ENCODE measurements at places on chromosomes 7 and 10.
A peak's percentile ranks its signal among the peaks of the same experiment; 100 is the strongest.

DNA sequence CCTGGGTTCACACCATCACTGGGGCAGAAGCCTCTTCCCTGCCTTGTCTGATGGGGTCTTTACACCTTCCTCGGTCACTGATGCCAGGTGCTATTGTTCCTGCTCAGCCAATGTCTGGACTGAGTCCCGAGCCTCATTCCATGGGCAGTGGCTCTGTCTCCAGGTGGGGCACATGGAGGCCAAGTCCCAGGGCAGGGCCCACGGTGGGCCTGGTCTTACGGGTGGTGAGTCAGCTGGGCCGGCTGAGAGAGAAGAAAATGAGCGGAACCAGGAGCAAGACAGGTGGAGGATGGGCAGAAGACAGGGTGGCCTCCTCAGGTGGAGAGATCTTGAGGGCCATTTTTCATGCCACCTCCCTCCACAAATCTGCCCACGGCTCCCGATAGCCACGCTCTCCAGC lies 131.7 kb upstream of the FAM20C start:
- no peak for DNase-seq

- DNase-seq: peak; percentile 45
Measured at GRCh38 chr7:111741811-111742240, 179.5 kb upstream of the IMMP2L start.

- DNase-seq: no peak
Measured at GRCh38 chr7:26423436-26423835, 131.8 kb downstream of the SNX10 start.

DNA sequence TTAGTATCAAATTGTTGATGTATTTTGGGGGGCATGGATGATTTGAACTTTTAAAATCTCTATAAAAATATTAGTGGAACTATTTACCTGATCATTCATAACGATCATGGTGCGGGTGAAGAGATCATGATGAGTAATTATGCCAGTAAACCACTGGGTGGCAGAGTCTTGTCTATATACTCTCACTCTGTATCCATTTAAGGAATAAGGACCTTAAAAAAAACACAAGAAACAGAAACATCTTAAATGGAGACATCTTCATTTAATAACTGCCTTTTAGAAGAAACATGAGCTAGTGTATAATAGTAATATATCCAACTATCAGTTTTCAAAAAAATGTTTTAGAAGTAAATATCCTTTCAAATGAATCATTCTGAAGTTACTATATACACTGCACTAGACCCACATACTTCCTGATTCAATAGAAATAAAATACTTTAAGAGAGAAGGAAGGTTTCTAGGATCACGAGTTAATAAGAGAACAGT lies 84.0 kb downstream of the NRBF2 start:
- no peak for DNase-seq

DNA sequence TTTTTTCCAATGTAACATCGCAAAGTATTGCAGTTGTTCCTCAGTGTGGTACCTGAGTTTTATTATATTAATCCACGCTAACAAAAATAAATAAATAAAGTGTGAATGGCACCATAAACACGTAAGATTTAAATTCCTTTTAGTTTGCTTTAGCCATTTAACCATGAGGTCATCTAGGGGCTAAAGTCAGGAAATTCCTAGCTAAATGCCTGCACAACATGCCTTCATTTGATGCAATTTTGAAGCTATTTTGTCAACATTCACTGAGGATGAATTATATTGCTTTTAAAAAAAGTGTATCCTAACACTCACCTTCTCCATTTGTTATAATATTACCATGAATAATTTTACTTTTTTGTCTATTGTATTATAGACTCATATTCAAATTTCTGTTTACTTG lies 714.4 kb downstream of the GATA3 start:
- DNase-seq: no peak

DNA sequence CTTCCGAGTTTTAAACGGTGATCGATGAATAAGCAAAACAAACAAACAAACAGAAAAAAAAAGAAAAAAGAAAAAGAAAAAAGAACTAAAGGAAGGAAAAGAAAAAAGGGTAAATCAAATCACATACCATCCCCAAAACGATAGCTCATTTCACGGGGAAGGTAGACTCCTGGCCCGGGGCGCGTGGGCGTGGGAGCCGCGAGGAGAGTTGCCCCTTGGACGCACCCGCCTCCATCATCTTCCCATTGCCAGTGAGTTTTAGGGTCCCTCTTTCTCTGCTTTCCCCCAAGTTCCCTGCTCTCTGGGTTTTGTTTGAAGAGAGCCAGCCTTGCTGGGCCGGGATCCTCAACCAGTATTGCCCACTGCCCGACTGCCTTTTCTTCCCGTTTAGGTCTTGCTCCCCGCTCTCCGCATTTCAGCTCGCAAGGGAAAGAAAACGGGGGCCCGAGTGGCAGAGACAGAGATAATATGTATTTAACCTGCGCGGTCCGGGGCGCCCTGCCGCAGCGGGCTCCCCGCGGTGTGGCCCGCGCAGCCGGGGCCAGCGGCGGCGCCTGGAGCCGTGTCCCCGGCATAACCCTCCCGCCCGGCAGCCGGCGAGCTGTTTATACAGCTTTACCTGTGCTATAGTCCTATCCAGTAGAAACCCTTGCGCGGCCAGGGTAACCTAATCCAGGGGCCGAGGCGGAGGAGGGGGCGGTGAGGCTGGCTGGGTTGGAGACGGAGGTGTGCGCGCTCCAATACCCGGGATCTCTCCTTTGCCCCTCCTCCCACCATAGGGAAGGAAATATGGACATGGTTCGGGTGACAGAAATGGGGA lies 5.2 kb upstream of the GATA3 start:
- peak; percentile 68 for DNase-seq

DNA sequence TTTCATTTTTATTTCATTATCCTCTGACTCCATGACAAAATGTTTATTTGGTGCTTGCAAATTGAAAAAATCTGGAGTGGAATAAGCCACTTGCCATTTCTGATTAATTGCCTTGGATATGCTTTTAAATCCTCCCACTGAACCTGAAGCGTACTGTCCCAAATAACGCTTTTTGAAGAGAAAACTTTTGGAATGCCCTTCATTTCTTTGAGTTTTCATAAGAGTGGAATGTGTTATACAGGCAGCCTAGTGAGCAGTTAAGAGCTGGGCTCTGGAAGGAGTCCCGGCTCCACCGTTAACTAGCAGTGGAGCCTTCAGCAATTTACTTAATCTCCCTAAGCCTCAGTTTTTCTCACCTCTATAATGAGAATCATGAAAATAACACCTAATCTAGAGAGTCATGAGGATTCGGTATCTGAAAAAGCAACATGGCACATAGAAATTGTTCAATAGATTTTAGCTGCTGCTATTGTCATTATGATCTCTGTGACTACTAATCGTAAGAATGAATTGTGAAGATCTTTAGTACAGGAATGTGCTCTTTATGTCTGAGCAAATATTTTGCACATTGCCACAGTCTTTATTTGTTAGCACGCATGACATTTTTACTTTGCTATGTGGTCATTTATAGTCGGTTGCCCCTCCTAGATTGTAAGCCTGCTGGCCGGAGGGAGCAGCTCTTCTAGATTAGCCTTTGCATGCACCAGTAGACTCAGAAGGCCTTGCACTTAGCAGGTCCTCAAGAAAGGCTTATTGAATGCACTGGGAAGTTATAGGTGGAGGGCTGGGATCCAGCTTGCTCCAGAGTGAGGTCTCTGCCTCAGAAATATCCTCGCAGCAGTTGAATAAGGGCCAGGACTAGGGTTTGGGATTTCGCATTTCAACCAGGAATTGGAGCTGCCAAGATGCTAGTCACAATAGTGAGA lies 59.4 kb downstream of the PLCE1 start:
- DNase-seq: no peak

GRCh38 chr7:97421307-97421930 lies 303.9 kb downstream of the SDHAF3 start:
- DNase-seq: no peak

DNA sequence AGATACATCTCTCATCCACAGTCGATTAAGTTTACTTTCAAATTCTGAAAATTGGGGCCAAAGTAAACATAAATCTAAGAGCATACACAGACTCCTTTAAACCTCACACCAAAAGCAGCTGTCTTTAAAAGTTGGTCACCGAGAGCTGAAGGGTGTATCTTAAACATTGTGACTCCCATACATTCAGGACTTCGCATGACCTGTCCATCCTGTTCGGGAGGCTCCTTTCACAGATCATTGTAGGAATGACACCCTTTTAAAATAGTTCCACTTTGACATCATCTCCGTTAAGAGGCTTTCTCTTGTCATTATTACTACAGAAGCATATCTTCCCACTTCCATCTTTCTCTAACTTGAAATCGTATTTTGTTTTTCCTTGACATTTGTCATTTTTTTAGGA lies 440.0 kb downstream of the DNAJB9 start:
- DNase-seq: no peak

GRCh38 chr7:15433151-15433550 lies 128.7 kb downstream of the AGMO start:
- DNase-seq: no peak

DNA sequence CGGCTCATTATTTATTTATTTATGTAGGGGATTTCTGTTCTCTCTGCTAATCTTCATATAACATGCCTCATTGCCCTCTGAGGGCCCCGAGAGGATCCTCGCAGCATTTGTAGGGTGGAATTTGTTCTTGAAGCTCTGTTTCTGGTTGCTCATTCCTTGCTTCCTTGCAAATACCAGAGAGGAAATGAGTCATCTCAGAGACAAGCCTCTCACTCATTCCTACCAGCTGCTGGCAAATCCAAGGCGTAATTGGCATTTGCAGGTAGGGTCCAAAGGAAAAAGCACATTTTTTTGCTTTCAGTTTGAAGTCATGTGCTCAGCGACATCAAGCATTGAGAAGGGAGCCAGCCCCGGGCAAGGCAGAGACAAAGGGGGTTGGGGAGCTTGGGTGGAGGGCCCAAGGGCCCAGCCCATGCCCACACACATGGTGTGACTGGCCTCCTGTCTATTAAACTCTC lies 501.6 kb downstream of the GALNT17 start:
- no peak for DNase-seq

DNA sequence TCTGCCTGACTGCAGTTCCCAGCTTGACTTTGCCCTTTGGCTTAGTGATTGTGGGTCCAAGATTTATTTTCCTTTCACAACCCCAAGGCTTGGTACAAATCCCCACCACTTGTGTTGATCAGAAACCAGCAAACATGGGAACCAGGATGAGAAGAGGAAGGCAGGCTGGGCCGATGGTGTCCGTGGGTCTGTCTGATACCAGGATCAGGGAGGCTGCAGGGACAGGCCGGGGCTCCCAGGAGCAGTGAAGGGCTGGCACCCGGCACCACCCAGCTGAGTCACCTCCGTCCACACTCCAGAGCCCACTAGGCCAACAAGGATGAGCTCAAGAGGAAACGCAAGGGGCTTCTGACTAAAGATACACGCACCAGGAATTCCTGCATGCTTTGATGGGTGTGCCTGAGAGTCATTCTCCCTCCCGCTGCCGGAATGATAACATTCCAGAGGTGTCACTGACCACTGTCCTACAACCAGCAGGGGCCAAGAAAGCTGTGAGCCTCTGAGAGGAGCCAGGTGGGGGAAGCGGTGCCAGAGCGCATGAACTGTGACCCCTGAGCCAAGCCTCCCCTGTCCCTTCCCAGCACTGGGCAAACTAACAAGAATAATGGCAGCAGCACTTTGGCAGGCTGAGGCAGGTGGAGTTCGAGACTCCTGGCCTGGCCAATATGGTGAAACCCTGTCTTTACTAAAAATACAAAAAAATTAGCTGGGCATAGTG lies 29.2 kb upstream of the PROSER2 start:
- no peak for DNase-seq

- no peak for DNase-seq
Measured at GRCh38 chr10:47225219-47225927, 74.6 kb upstream of the GDF10 start.

- no peak for DNase-seq
Measured at GRCh38 chr7:131096267-131096927, 231.3 kb upstream of the MKLN1 start.

DNA sequence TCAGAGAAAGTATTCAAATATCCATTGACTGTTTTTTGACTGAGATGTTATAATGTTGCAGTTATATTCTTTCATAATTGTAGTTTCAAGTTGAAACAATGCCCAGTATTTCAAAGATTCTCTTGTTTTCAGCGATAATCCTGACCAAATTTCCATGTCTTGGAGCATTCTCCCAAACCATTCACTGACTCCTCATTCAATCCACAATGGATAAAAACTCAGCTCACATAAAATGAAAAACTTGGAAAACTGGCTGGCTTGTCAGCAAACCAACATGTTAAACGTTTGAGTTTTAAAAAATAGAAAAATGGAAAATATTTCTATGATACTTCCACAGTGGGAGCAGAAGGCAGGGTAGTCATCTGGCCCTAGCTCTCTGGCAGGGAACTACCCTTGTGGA lies 184.4 kb downstream of the C7orf25 start:
- no peak for DNase-seq

DNA sequence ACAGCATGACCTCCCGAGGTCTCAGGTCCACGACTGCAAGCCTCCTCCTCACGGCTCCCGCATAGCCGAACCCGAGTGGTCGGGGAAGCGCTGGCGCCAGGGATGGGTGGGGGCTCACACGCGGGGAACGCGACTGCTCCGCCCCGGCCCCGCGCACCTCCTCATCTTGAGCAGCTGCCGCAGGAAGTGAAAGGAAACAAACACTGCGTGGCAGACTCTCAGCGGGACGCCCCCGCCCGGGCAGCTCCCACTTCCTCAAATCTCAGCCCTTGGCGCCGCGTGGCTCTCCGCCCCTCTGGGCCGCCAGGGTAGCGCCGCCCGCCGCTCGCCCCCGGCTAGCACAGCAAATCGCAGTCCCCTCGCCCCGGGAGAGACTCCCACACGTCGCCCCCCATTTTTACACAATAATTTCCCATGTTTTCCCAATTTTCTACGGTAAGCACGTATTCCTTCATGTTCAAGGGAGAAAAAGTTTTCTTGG lies at the start of gene TMEM243:
Gene TMEM243, minus strand, starts transcription at position 188 of the 481 bp plus-strand sequence. CDS start 229 bp downstream, outside the sequence.
- peak; percentile 84 for DNase-seq

- peak; percentile 34 for DNase-seq
Measured at GRCh38 chr7:91034459-91035368, 229.5 kb upstream of the FZD1 start.

DNA sequence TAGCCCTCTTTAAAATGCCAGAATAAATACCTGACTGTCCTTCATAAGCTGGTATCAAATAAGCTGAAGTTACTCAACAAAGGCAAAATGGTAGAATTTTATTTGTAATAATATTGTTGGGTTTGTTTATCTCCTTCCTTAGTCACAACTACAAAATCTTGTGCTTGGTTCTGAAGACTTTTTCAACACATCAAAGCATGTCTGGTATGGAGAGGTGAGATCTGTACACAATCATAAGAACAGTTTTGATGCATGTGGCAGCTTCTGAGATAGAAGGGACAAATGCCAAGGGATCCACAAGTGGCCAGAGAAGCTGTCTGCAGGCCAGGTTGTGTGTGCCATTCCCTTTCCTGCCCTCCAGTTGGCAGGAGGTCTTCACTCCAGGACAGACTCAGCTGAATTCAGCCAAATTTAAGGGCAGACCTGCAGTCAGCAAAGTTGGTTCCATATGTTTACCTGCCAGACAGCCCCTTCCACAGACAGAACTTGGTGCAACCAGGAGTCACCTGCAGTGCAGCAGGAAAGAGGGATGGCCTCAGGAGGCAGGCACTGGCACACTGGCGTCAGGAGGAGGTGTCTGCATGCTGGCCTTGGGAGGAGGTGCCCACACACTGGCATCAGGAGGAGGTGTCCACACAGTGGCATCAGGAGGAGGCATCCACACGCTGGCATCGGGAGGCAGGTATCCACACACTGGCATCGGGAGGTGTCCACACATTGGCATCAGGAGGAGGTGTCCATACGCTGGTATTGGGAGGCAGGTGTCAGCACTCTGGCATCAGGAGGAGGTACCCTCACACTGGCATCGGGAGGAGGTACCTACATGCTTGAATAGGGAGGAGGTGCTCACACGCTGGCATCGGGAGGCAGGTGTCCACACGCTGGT lies 93.1 kb upstream of the IKZF1 start:
- DNase-seq: no peak

GRCh38 chr7:151339651-151340382 lies 1.8 kb upstream of the NUB1 start:
- DNase-seq: no peak
